ENCODE measurements at places on chromosomes 5 and 9.
A peak's percentile ranks its signal among the peaks of the same experiment; 100 is the strongest.

DNA sequence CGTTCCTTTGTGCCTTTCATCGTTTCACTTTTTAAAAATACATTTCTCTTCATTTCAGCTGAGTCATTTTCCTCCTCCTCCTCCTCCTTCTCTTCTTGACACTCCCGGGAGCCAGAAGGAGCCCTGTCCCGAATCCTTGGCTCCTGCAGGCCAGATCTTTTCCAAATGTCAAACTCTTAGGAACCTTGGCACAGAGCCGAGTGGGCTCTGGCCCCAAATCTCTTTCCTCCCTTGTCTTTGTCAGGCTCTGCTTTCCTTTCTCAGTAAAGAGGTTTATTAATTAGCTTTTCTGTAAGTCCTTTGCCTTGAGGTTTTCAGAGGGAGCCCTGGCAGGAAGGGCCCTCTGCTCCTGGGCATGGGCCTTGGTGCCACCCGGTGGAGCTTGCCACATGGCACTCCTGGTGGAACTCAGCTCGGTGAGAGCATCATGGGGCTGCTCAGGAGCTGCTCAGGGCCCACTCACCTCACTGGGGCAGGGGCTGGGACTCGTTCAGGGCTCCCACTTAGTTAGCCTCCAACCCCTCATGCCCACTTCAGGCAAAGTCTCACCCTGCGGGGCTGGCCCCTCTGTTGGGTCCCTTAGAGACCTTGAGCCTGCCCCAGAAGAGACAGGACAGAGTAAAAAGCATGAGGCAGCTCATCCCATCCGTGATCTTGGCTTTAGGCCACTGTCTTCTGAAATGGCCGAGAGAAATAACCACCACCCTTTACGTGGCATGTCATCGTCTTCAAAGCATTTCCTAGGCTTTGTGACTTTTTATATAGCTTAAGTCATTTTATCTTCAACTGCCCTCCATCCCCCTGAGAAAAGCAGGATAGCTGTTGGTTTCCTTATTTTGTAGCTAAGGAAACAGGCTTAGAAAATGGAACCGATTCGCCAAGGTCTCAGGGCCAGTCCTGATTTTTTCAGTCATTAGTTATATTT, 17.1 kb downstream of the STC2 start:
- no peak for DNase-seq

DNA sequence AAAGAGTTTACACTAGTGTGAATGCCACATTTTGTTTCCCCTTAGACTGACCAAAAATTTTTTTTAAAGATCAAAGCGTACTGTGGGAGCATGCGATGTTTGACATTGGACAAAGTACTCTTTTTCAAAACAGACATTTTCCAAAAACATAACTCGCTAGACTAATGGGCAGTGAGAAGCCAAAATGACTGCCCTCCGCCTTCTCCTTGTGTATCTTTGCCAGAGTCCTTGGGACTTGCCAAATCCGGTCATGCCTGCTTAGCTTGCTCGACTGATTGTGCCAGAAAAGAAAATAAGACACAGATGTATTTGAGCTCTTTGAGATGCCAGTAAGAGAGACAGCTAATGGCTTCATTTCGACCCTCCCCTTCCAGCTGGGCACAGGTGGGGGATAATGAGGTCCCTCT, 157.5 kb downstream of the MAPKAP1 start:
- DNase-seq = no peak

GRCh38 chr9:19022206-19022605, 10.8 kb downstream of the SAXO1 start:
- no peak for DNase-seq

- DNase-seq = peak; percentile 39
Measured at GRCh38 chr5:115507681-115508080, 36.9 kb downstream of the FEM1C start.

GRCh38 chr5:154403776-154404387, 41.9 kb upstream of the SAP30L start:
- DNase-seq = peak; percentile 31

- no peak for DNase-seq
Measured at GRCh38 chr5:128838623-128839022, 126.7 kb upstream of the SLC27A6 start.

DNA sequence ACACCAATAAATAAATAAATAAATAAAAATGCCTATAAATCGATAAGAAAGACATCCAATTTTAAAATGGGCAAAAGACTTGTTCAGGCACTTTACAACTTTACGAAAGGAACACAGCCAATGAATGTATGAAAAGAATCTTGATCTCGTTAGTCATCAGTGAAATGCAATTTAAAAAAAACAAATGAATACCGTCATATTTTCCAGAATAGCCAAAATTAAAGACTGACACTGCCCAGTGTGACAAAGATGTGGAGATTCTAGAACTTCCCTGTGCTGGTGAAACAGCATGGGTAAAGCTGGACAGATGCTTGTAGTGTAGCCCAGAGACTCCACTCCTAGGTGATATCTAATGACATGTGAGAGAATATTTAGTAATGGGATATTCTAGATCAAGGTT, 127.1 kb downstream of the GOLPH3 start:
- DNase-seq = no peak

- no peak for DNase-seq
Measured at GRCh38 chr9:37575921-37576721, at the start of gene FBXO10. Gene FBXO10 (minus strand): TSS chr9:37576380. CDS start chr9:37541768, 34,612 bp downstream.

- no peak for DNase-seq
Measured at GRCh38 chr5:168950241-168950951, 350.5 kb downstream of the SLIT3 start.

DNA sequence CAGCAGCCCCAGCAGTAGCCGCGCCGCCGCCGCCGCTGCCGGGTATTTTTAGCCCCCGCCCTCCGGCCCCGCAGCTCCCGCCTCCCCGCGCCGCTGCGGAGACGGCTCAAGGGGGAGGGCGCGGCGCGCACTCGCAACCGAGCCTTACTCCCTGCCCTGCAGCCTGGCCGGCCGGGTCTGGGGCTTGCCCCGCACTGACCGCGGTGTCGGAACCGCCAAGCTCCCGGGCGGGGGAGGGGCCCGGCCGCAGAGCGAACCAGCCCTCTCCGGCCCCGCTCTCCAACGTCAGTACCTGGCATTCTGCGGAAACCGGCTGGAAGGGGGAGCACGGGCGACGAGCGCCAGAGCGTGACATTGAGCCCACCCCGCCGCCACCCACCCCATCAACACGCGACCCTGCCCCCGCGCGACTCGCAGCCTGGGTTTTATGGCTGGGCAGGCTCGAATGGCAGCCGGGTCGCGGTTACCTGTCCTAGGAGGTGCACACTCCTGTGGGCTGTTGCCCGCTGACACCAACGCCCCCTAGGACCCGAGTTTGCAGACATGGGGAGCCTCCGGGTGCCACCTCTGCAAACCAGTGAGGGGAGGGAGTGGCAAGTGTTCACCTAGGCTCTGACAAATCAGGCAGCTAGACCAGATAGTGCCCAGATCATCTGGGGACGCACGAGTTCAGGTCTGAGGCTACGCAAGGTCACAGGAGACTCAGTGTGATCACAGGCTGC, at the start of gene ACSL6:
TSS of gene ACSL6 (minus strand) at position 37 of the 722 bp plus-strand sequence. CDS start 105 bp downstream, outside the sequence.
- no peak for DNase-seq

DNA sequence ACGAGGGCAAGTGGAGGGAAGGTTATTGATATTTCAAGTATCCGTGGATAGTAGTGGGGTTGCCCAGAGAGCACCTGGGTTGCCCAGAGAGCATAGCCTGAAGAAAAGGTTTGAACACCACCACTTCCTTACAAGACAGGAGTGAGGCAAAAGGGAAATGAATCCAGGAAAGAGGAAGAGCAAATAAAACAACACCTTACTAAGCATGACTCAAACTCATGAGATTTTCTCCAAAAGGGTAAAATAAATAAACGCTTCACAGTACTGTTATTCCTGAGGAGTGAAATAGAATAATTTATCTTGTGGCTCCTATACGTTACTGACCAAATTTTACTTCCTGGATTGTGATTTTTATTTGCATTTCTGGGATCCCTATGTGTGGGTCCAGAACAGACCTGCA, 65.2 kb upstream of the PTPRD start:
- no peak for DNase-seq

DNA sequence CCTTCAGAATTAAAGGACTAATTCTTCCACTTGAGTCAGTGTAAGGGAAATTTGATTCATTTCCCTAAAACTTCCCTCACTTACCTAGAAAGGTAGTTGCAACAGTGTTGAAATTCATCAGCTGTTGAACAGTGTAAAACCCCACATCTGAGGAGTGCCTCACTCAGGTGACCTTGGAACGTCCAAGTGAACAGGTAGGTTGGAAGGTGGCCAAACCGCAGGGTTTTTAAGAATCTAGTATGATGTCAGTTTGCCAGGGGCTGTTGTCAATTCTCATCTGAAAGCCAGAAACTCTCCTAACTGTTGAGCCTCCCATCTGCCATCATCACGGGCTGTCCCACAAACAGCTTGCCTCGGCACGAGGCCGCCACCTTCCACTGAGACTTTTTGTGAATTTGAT, 105.7 kb downstream of the TMEM174 start:
- no peak for DNase-seq

GRCh38 chr9:127931092-127931881, 710 bp upstream of the PIP5KL1 start:
- peak; percentile 68 for DNase-seq

- DNase-seq = no peak
Measured at GRCh38 chr9:133242991-133243390, 32.0 kb downstream of the ABO start.

- no peak for DNase-seq
Measured at GRCh38 chr5:95083606-95084005, 201.3 kb downstream of the MCTP1 start.

DNA sequence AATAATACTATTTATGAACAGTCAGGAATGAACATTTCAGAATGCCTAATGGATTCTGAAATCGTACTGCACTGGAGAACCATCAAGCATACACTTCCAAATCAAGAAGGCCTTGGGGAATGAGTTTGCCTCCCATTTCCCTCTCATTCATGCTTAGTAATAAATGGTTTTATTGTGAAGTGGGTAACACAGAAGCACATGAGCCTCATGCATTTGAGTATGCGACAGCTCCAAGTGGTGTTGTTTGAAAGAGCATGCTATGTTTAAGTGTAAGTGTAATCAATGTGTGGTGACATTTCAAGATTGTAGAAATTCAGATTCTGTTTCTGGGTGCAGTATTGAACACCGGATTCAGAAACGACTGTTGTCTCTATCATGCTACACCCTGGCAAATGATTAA, 60.0 kb downstream of the SGCD start:
- no peak for DNase-seq

DNA sequence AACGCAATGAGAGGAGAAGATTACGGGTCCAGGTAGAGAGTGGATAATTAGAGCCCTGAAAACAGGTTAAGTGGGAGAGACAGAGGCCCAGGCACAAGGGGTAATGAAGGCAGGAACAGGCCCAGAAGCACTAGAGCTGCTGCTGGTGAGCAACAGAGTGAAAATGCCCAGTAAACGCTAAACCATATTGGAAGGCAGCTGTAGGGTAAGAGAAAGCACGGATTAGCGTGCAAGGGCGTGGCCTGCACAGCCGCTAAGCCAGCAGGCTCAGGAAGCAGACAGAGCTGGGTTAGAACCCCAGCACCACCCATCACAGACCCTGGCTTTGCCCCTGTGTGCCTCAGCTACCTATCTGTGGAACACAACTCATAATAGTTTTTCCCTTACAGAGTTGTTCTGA, 93.2 kb downstream of the PAX5 start:
- DNase-seq = no peak

DNA sequence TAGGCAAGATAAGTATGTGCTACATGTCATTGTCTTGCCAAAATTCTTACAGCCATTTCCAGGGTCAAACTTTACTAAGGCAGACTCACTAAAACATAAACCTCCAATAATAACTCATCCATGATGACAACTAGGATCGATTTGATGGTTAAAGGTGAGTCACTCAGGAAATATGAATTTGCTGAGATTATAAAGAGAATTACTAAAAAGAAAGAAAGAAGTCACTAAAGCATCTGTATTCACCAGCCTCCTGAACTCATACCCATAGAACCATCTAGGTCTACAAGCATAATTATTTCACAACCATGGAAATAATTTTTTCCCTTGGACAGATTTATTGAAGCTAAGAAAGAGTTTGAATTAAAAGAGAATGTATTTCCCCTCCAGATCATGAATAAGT, 258.6 kb downstream of the TLE1 start:
- DNase-seq = no peak

DNA sequence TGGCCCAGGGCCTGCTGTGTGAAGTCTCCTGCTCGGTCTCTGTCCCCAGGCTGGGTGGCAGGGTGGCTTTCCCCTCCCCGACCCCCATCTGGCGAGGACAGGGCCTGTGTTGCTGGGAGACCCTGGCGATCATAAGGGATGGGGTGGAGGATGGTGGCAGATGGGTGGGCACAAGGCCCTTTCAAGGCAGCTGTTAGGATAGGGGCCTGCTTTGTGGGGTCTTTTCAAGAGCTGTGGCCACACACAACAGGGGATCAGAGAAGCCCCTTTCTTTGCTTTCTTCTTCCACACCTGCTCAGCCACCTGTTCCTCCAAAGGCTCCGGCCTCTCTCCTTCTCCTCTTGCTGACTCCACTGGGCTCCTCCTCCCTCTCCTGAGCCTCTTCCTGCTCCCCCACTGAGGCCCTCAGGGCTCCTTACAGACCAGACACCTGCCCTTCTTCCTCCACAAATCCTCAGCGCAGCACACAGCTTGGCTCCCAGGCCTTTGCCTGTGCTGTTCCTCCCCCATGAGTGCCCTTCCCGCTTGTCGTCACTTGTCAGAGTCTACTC, 15.0 kb upstream of the NEURL1B start:
- DNase-seq = no peak

GRCh38 chr5:146283344-146283761, 55.3 kb upstream of the POU4F3 start:
- peak; percentile 89 for DNase-seq

DNA sequence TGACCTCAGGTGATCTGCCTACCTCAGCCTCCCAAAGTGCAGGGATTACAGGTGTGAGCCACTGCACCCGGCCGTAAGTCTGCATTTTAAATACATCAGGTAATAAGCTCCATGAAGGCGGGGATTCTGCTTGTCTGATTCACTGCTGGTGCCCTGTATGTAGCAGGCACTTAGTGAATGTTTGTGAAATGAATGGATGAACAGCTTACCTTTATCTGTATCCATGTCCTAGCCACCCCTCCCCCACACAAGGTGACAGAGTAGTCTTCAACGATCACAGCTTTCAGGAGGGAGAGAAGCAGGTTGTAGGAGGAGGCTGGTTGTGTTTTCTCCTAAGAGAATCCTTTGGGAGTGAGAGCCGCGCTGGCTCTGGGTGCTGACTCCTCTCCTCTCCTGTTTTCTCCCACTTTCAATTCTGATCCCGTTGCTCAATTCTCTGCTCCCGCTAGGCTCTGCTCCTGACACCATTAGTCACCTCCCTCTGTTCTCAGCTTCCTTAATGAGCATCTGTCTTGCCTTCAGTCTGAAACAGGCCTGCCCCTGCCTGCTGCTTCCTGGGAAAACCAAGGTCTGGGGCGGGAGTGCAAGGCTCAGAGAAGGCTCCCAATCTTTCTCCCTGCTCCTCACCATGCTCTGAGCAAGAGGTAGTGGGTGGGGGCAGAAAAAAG, 88.8 kb upstream of the CTNNA1 start:
- DNase-seq = no peak

Measured in retinal pigment epithelial cell (primary cell).